ENCODE measurements at places on chromosomes 11 and 22. TPM values are rescaled to one million over a fixed set of nuclear protein-coding genes. Genes with fewer than 3 reads are reported as not detected.

DNA sequence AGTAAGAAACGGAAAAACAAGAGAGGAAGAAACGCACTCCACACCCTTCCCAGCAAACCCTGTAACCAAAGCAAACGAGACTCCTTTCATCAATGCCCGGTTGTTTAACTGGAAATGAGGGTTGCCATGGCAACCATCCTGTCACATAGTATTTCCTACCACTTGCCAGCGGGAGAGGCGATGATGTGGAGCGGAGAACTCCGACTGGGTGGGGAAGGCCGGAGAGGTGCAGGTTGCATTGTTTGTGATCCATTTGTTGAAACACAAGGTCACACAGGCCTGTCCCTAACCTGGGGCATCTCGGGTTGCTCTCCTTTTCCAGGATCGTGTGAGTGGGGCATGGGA is 609.9 kb downstream of the BUD13 start:
- DNase-seq = no peak

DNA sequence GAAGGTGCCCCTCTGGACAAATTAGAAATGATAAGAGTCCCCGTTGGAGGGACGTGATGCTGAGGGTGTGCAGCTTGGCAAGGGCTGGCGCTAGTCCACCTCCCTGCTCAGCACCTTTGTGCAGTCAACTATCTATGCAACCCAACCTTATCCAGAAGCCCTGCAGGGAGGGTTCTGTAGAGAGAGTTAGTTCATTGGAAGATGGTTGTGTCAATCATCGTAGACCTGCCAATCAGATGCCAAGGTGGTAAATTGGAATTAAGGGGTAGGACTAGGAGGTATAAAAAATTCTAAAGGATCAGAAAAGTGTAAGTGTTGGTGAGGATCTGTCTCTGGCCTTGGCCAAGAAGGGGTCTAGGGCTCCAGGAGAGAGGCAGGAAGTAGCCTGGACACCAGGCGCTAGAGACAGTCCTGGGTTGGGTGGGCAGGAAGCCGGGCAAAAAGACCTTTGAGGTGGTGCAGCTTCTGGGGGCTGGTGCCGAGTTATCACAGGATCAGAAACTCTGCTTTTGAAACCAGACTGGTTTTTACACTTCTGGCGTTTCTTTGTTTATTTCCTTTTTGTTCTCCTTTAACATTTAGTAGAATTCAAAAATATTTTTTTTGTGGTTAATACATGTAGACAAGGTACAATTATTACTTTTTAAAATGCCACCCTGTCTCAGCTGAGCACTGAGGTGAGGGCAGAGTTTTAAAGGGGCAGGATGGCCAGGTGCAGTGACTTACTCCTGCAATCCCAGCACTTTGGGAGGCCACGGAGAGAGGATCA is 1.6 kb downstream of the C1QTNF6 start:
- DNase-seq = no peak

- no peak for DNase-seq
Observed at GRCh38 chr11:132080127-132080526, 709.7 kb downstream of the NTM start.

GRCh38 chr11:83543706-83544439 is 257.7 kb upstream of the CCDC90B start:
- DNase-seq = peak; percentile 79

- no peak for DNase-seq
Observed at GRCh38 chr11:44319552-44320288, 9.8 kb upstream of the ALX4 start.

DNA sequence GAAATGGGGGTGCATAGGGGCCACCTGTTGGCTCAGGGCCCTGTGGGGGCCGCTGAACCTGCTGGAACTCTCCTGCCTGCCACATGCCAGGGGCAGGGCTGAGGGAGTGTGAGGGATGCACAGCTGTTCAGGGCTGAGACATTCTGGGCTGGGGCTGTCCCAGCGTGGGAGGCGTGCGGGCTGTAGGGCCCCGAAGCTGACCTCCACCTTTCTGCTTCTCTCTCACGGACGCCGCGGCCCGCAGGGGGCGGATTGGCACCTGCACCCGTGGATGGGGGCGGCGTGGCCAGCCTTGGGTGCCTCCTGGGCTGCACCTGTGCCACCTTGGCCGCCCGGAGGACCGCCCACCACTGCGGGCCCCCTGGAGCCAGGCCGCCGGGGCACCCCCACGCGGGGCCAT is 4.1 kb downstream of the CCDC188 start:
- no peak for DNase-seq

DNA sequence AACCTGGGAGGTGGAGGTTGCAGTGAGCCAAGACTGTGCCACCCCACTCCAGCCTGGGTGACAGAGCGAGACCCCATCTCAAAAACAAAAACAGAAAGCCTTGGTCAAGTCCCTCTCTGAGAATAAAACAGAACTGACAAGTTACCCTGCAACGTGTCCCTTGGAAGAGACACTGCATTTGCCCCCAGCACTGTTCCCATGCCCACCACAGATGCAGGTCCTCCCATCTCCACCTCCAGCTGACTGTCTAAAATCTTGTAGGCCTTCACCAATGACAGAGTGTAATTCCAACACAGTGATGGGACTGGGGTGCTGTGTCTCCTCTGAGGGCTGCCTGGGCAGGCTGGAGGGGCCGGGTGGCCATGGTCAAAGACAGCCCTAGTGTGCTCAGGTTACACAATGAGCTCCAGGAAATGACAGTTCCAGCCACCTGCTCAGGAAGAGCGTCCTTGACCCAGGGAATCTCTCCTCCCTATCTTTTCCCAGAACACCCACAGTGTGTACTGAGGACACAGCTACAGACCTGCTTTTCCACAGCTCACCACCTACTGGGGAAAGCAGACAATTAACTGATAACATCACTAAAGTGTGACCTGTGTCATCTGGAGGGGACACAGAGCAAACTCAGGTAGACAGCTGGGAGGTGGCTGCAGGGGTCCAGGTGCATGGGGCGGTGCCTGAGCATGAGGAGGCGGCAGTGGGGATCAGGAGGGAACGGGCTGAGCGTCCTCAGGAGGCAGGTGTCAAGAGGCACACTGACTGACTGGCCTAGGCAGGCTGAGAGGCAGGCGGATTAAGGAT is 56.4 kb downstream of the ARFGAP3 start:
- no peak for DNase-seq

DNA sequence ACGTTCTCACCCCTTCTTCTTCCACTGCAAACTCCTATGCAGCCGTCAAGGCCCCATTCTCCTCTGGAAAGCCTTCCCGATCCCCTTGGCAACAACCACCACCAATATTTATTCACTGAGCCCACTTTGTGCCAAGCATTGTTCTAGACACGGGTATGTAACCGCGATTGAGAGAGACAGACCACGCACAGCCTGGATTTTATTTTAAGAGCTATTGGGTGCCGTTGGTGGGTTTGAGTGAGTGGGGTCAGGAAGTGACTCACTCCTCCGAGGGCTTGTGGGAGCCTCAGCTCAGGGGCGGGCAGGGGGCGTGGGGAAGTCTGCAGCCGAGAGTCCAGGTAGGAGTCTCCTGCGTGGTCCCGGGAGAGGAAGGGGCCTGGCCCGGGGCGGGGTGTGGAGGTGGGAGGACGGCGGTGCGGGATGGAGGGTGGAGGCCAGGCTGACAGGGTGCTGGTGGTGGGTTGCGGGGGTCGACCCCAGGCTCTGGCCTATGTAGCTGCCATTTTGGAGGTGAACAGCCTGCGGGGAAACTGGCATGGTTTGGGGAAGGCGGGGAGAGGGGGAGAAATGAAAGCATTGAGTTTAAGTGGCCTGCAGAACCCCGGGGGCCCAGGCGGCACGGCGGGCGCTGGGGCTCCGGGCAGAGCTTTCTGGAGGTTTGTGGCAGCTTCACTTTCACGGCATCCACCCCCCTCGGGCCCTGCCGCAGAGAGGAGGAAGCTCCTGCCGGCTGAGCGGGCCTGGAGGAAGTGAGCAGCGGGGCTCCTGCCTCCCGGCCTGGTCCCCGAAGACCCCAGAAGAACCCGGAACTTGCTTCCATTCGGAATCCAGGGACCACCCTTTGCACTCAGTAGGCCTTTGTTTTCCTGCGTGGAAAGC is 547 bp downstream of the PARVG start:
- DNase-seq = no peak

The IGSF22 gene
- 2.9 TPM for polyA plus RNA-seq

The KRTAP5-7 gene
- not detected for polyA plus RNA-seq

The CARD18 gene
- not detected for polyA plus RNA-seq

Data from hindlimb muscle (tissue), 1 donor.